NCI-H69 (cell line): ENCODE measurements at places on chromosomes 6 and 20.

DNA sequence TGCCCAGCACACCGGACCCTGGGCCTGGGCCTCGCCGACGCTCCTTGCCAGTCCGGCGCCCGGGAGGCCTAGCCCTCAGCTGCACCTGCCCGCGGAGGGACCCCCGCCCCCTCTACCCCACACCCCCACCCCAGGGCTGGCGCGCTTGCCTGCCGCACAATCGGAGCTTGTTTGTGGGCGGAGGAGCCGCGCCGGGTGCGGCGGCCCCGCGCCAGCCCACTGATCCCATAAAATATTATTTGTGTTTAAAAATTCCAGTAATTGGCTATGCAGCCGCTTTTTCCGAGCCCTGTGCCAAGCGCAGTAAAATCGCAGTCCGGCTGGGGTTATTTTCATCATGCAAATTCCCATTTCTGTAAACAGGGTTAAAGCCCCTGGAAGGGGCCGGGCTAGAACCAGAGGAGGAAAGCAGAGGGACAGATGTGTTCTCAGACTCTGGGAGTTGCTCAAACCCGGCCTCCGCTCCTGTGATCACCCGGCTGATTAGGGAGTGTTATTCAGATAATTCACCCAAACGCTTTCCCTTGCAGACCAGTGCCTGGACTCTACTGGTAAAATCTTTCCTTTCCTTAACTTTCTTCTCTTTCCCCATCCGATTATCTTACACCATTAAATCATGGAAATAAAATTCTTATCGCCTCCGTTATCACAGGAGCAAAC is 93.1 kb downstream of the NCR2 start:
- peak; percentile 80 for DNase-seq

DNA sequence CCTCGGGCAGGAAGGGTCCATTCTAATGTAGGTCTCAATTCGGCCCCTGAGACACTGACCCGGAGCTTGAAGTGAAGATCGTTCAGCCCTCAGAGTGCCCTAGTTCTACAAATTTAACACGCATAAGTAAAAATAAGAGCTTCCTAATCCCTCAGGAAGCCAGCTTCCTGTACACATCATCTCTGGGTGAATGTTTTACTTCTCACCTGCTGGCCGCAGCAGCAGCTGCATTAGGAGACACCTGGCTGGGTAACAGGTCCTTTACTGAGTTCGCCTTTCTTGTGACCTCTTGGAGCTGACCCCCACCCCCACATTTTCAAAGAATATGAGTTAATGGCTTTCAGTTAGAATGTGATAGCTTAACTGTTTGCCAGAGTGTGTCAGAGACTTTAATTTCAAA is 165.0 kb downstream of the SMOC2 start:
- no peak for DNase-seq

GRCh38 chr6:64238071-64238470 is 602.5 kb downstream of the PHF3 start:
- no peak for DNase-seq

GRCh38 chr20:34324541-34324940 is 21.4 kb upstream of the AHCY start:
- no peak for DNase-seq

- DNase-seq, result no peak
These were observed 15.6 kb downstream of the DDRGK1 start for GRCh38 chr20:3188823-3189413.
